ENCODE measurements at places on chromosomes 12 and 14.
A peak's percentile ranks its signal among the peaks of the same experiment; 100 is the strongest.

- no peak for DNase-seq
Measured at GRCh38 chr14:48788771-48789170, 797.4 kb downstream of the RPS29 start.

DNA sequence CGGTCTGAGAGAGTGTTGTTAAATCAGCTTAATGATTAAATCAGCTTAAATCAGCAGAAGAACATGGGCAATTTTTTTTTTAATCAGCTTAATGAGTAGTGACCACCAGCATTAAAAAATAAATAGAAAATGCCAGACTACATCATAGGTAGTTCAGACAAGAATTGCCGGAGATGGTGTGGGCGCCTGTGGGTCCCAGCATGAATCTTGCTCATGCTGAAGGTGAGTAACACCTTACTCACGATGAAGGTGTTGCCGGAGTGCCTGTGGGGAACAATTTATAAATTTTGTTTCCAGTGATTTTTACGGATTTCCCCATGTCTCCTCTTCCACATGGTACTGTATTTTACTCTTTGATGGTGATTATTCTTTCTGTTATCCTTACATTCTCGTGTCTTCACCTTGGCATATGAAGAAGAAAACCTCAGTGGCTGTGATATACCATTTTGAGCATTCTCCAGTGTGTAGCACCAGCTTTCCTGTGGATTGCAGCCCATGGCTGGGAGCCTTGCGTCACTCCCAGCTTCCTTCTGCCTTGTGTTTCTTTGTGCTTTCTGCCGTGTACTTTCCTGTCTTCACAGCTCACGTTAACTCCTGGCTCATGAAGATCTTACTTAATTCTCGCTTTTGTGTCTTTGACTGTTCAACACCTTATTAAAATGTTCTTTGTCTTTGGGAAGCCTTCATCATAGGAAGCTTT lies 4.7 kb downstream of the TDRD9 start:
- DNase-seq: no peak

- DNase-seq: no peak
Measured at GRCh38 chr12:108125073-108125472, 4.0 kb upstream of the WSCD2 start.

DNA sequence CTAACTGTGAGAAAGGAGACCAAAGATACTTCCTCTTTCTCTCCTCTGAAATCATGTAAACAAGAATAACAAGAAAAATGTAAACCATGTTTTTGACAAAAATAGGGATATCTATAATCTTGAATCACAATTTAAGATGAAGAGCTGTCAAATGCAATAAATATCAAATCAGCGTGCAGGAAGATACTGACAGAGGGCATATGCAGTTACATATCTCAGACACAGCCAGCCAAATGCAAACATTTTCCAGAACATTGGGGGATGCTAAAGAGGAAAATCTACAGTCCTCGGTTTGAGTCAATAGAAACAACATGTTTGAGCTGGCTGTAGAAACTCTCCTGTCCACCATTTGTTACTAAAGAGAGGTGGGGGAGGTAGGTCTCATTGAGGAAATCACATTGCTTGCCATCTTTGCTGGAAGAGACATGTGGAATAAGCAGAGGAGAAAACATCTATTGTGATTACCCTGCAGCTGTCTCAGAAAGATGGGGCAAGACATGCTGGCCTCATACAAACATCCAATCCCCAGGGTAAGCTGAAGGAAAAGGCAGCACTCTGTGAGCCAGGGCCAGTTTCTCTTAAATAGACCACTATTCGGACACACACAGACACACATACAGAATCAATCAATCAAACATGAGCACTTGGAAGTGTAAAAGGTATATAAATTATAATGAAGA lies 43.5 kb downstream of the CNTN1 start:
- no peak for DNase-seq

- DNase-seq: no peak
Measured at GRCh38 chr12:14814014-14814413, at the start of gene SMCO3. TSS of gene SMCO3 (minus strand) at chr12:14814182. CDS start at chr12:14806680, 7,502 bp downstream.

DNA sequence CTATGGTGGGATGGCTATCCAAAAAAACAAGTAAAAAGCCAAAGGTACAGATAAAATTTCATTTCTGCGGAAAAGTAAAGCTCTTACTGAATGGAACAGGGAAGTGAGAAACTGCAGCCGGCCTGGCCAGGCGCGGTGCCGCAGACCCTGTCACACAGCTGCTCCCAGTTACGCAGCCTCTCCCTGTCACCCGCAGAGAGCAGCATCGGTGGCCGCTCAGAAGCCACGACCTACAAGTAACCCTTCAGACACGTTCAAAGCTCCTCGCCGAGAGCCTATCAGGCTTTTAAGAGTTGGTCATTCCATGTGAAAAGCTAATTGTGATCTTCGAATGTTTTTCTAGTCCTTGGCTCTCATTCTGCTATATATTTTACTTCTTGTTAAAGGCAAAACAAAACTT lies 11.0 kb upstream of the ANKLE2 start:
- no peak for DNase-seq

GRCh38 chr12:247271-247670 lies 15.4 kb downstream of the SLC6A13 start:
- no peak for DNase-seq

- DNase-seq: no peak
Measured at GRCh38 chr14:101473045-101473729, 88.1 kb upstream of the DIO3 start.

GRCh38 chr12:128418944-128419343 lies 152.0 kb downstream of the TMEM132C start:
- no peak for DNase-seq

DNA sequence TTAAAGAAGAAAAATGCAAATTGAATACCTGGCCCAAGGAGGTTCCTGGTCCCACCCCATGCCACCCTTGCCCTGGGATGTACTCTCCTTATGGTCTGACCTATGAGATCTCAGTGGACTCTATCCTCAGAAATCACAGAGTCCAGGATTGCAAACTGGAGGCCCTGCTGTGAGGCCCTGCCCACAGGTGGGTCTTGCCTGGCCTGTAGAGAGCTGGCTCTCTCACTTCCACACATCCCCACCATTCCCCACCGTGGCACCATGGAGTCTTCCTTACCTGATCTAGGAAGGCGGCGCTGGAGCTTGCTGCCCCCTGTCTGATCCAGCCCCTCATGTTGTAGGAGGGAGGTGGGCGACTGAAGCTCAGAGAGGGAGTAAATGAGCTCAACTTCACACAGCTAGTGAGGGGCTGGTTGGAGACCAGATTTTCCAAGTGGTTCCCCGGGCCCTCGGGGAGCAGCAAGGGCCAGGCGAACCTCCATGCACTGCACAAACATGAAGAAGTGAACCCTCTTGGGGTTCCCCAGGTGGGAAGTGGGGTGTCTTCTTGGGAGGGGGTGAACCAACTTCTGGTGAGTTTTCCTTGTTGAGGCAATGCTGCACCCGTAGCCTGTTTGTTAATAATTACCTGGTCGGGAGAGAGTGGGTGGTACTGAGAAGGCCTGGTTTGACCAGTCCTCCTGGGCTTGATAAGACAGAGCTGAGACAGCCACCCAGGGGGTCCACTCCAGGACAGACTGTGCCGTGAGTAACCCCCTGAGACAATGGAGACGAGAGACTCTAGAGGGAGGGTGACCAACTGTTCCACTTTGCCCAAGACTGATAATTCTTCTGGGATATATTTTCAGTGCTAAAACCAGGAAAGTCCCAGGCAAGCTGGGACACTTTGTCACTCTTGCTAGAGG lies at the start of gene SERPINA4:
Gene SERPINA4, plus strand, starts transcription at position 692 of the 905 bp plus-strand sequence. CDS start 2,041 bp downstream, outside the sequence.
- DNase-seq: no peak

DNA sequence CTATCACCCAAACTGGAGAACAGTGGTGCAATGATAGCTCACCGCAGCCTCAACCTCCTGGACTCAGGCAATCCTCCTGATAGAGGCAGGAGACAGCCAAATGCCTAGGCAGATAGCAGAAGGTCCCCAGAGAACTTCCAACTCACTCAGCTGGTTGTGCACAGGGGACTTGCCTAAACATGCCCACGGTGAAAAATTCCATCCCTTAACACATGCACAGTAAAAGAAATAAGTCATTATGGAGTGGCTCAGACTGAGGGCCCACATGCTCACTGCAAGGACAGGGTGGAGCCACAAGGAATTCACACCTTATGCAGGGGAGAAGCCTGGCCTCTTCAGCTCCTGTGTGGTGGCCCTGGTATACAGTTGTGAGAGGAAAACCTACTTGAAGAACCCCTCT lies 525.8 kb upstream of the ATP2B1 start:
- DNase-seq: no peak

GRCh38 chr12:66594688-66595087 lies 84.2 kb downstream of the GRIP1 start:
- no peak for DNase-seq

DNA sequence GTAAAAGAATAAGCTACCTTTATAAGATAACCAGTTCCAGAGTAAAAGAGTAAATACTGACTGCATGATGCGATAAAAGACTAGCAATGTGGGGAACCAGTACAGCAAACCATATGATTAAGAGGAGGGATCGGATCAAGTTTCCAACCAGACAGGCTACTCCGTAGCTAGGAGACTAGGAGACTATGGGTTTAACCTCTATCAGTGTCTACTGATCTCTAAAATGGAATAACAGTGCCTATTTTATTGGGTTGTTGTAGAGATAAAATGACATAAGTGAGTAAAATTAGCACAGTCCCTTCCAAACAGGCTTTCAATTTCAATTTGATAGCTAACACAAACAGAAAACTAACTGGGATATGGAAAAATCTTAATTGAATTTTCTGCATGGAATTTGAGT lies 76.0 kb downstream of the PAWR start:
- no peak for DNase-seq

DNA sequence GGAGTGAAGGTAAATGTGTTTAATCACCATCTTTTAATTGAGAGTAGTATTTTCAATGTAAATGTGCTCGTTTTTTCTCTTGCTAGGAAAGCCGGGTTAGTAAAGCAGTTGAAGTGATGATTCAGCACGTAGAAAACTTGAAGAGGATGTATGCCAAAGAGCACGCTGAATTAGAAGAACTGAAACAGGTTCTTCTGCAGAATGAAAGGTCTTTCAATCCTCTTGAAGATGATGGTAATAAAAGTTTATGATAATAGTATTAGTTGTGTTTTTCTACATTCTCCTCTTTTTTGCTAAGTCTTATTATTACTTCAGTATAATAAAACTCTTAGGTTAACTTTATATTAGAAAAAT lies 93.9 kb downstream of the DNAI7 start:
- DNase-seq: no peak

GRCh38 chr12:1421091-1421846 lies 173.1 kb downstream of the FBXL14 start:
- no peak for DNase-seq

GRCh38 chr12:12202747-12203146 lies 64.1 kb downstream of the LRP6 start:
- DNase-seq: no peak

GRCh38 chr12:14910090-14910915 lies 24.6 kb upstream of the MGP start:
- DNase-seq: no peak

GRCh38 chr12:124956571-124956970 lies 32.4 kb downstream of the DHX37 start:
- DNase-seq: no peak

DNA sequence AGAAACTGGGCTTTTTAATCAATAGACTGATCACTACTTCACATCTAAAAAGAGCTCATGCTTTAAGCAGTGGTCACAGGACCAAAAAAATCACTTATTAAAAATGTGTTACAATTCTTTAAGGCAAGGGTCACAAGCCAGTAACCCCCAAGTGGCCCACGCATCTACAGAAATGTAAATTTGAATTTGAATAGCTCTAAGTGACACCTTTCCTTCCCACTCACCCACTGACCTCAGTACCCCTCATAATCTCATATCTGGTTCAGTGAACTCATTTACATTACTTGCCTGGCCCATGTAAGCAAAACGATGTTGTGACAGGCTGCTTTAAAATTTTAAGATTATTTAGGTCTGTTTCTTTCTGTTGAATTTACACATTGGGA lies 27.4 kb downstream of the NELL2 start:
- no peak for DNase-seq

GRCh38 chr14:90321891-90322290 lies 9.8 kb downstream of the NRDE2 start:
- no peak for DNase-seq

GRCh38 chr14:84991021-84991420 lies 538.9 kb upstream of the FLRT2 start:
- DNase-seq: no peak

GRCh38 chr12:66688846-66689439 lies 10.1 kb upstream of the GRIP1 start:
- no peak for DNase-seq

DNA sequence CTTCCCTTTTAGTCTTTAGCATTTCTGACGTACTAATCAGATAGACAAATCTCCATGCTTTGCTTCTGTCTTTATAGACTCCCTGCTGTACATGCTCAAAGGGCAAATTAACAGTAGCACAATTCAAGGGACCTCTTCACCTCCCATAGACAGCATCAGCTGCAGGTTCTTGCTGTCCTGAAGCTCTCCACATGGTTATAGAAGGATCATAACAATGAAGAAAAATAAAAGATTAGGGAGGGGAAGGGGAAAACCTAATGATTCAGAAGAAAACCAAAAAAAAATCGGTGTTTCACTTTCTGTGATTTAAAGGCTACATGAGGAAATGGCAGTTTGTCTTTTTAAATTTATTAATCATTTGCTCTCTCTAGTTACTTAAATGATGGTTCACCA lies 155.5 kb downstream of the PTCSC3 start:
- no peak for DNase-seq

DNA sequence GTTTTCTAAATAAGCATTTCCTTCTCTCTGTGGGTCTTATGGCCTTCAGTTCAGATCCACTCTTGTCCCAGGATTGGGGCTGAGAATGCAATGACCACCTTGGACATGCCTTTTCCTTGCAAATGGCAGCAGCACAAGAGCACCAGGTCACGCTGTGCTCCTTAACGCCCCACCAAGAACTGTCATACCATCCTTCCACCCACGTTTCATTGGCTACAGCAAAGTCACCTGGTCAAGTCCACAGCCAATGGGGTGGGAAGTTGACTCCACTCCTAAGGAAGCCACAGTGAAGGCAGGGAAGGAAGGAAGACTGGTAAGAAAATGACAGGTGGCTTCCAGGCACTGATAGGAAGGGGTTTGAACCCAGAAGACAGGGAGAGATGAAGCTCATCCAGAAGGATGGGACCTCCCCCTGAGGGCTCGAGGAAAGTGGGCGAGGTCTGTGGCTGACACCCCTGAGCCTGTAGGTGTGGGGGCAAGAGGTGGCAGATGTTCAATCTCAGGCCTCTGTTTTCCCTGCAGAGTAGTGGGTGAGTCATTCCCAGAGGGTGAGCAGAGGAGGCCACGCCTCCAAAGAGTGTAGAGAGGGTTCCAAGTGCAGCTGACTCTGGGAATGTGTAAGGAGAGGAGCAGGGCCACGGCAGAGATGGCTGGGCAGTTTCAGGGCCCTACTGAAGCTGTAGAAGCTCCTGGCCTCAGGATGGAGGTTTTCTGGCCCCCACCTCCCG lies 113.5 kb upstream of the VRK1 start:
- no peak for DNase-seq

DNA sequence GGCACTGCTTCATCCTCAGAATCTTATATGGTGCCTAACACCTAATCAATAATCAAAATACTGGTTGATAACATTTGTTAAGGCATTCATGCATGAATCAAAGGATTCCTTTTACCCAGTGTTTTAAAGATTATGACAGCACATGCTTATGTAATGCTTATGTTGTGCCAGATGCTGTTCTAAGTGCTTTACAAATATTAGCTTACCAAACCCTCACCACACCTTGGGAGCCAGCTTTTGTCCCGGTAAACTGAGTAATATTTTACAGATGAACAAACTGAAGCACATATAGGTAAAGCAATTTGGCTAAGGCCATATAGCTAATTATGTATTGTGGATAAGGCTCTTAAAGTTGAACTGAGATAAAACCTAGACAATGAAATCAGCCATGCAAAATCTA lies 209.2 kb downstream of the ALX1 start:
- no peak for DNase-seq

GRCh38 chr14:24013654-24014514 lies 25.2 kb downstream of the DHRS4L2 start:
- DNase-seq: peak; percentile 86

GRCh38 chr14:102778338-102779083 lies 1.3 kb downstream of the TRAF3 start:
- no peak for DNase-seq
